Activated naive CD4-positive, alpha-beta T cell treated with anti-CD3 and anti-CD28 coated beads for 36 hours (primary cell): ENCODE measurements at places on chromosomes 5 and 9. TPM values are rescaled to one million over a fixed set of nuclear protein-coding genes. Genes with fewer than 3 reads are reported as not detected.

The KIF4B gene
- 0.05 TPM for total RNA-seq

The SH3TC2 gene
- not detected for total RNA-seq

The LRRC26 gene
- not detected for total RNA-seq

The SMIM32 gene
- total RNA-seq: not detected

The PCDHGA4 gene
- total RNA-seq: not detected

The PRRX2 gene
- 0.83 TPM for total RNA-seq
